ENCODE measurements at places on chromosomes 1 and 21. TPM values are rescaled to one million over a fixed set of nuclear protein-coding genes. Genes with fewer than 3 reads are reported as not detected.

Gene MLLT11
- 3.6 TPM for total RNA-seq

GRCh38 chr1:23343221-23344110, 618 bp downstream of the HNRNPR start:
- DNase-seq, result no peak

DNA sequence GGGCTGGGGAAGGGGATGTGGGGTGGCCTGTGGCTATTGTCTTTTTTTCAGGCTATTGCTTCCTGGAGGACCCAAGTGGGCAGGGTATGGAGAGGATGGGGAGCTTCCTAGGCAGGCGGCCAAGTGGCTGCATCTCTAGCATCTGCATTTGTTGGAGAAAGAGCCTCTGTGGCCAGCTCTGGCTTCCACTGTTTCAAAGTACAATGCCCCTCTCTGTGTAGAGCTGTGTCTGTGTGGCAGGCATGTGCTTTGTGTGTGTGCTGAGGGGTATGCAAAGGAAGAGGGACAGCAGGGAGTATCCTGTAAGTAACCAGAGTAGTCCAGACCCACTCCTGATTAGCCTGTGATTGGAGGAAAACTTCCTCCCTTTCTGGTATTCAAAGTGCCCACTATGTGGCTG, 40.6 kb downstream of the KCNA2 start:
- DNase-seq, result no peak

GRCh38 chr1:67801903-67802302, 31.4 kb downstream of the GNG12 start:
- no peak for DNase-seq

- DNase-seq, result no peak
These were observed 48.3 kb downstream of the HTR6 start for GRCh38 chr1:19712928-19713327.

Gene AK5
- total RNA-seq, result not detected
